Thoracic aorta (tissue), 2 donors: ENCODE measurements at places on chromosomes 11 and 22. TPM values are rescaled to one million over a fixed set of nuclear protein-coding genes. Genes with fewer than 3 reads are reported as not detected.
A peak's percentile ranks its signal among the peaks of the same experiment; 100 is the strongest.

Gene P2RX6
- 0.81 TPM for total RNA-seq

Gene PRSS23
- 253 TPM for total RNA-seq

Gene MOGAT2
- not detected for total RNA-seq

Gene TMEM179B
- 45.6 TPM for total RNA-seq

Gene STX3
- total RNA-seq: 32.2 TPM

Gene PNPLA5
- not detected for total RNA-seq

Gene SLC6A5
- not detected for total RNA-seq

Gene MMP27
- total RNA-seq: not detected

Gene LINC01488
- total RNA-seq: not detected

Gene OR8G1
- total RNA-seq: not detected

Gene PRRG4
- 5.1 TPM for total RNA-seq

Gene TSPAN18
- total RNA-seq: 2.0 TPM

Gene OR4X1
- not detected for total RNA-seq

Gene SLCO2B1
- 107 TPM for total RNA-seq

GRCh38 chr22:38966942-38967341, 9.5 kb downstream of the APOBEC3A start:
- no peaks in the 10 kb centered on the region for H3K36me3 ChIP-seq
- no peak overlapping the region for H3K27ac ChIP-seq
- no peak for DNase-seq
- no peaks in the 10 kb centered on the region for H3K4me1 ChIP-seq
- H3K4me3 ChIP-seq: no peak overlapping the region

DNA sequence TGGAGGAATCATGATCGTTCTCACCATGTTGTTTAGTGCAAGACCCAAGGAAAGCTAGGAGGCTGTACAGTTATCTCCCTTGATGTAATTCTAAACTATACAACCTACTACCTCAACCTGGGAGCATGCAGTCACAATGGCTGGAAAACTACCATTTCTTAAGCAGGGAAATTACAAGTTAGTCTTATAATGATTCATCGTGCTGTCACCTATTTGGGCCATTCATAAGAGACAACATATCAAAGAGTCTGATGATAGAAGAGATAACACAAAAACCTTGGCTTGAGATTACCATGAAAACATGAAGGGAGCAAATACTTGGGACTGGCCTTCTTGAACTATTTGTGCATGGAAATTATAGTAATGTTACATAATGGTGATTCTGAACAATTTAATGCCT, 30.5 kb upstream of the BLID start:
- no peaks in the 10 kb centered on the region for H3K36me3 ChIP-seq
- H3K27me3 ChIP-seq: no peaks in the 10 kb centered on the region
- DNase-seq: no peak
- no peak overlapping the region for H3K27ac ChIP-seq
- H3K4me3 ChIP-seq: no peak overlapping the region

- H3K27me3 ChIP-seq: no peaks in the 10 kb centered on the region
- no peak overlapping the region for H3K4me3 ChIP-seq
- H3K4me1 ChIP-seq: no peaks in the 10 kb centered on the region
- no peak for DNase-seq
- H3K36me3 ChIP-seq: peaks cover 40% of the 10 kb centered on the region
Observed at GRCh38 chr11:63951779-63952536, 13.2 kb downstream of the NAA40 start.

GRCh38 chr22:25403811-25404471, 160.5 kb upstream of the GRK3 start:
- H3K36me3 ChIP-seq: no peaks in the 10 kb centered on the region
- peaks cover 22% of the 10 kb centered on the region for H3K4me1 ChIP-seq
- H3K4me3 ChIP-seq: peak overlapping the region; percentile 76

- H3K27me3 ChIP-seq: no peaks in the 10 kb centered on the region
- H3K27ac ChIP-seq: no peak overlapping the region
- no peak overlapping the region for H3K4me3 ChIP-seq
- peaks cover 31% of the 10 kb centered on the region for H3K4me1 ChIP-seq
- DNase-seq: no peak
- H3K36me3 ChIP-seq: no peaks in the 10 kb centered on the region
Observed at GRCh38 chr22:23149743-23150238, 4.5 kb downstream of the RAB36 start.

GRCh38 chr11:76162336-76163288, 43.7 kb downstream of the WNT11 start:
- no peaks in the 10 kb centered on the region for H3K27me3 ChIP-seq
- no peak for DNase-seq
- no peak overlapping the region for H3K27ac ChIP-seq
- peaks cover 7% of the 10 kb centered on the region for H3K4me1 ChIP-seq

GRCh38 chr11:95067841-95068219, 1.1 kb downstream of the SRSF8 start:
- DNase-seq: no peak
- H3K27me3 ChIP-seq: no peaks in the 10 kb centered on the region
- peak overlapping the region; percentile 99 for H3K27ac ChIP-seq
- peaks cover 19% of the 10 kb centered on the region for H3K4me1 ChIP-seq
- H3K4me3 ChIP-seq: peak overlapping the region; percentile 83

- H3K36me3 ChIP-seq: no peaks in the 10 kb centered on the region
- H3K27me3 ChIP-seq: no peaks in the 10 kb centered on the region
- H3K4me3 ChIP-seq: peak overlapping the region; percentile 45
Observed at GRCh38 chr11:130782361-130783222, 133.7 kb downstream of the SNX19 start.

DNA sequence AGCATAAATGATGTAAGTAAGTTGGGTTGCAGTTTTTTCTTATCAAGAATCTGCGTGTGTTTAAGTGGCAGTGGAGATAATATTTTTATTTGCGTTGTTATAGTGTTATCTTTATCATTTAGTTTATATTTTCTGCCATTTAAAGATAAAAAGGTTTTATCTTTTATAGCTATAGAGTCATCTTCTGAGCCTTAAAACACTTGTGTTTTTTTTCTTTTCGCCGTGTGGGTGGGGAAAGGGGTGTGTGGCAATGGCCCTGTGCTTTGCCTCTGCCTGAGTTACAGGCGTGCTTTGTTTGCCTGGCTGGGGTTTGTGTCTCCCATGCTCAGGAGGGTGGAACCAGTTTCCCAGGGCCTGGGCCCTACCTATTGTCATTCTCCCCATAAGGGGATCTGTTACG, 16.2 kb downstream of the ARHGEF12 start:
- peaks cover 19% of the 10 kb centered on the region for H3K4me1 ChIP-seq
- DNase-seq: no peak

DNA sequence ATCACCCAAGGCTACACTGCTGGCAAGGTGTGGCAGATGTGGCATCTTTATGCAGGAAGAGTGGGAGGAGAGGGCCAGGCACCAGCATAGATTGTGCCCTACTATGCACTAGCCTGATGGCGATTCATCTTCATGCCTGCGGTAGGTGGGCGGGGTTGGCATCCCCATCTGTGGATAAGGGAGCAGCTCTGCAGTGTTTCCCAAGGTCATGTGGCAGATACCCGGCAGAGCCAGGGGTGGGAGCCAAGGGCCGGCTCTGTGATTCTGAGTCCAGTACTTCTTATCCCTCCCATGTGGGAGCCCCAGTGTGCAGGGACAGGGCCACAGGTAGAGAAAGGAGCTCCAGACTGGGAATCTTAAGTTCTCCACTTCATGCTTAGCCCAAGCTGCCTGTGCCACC, 20.0 kb downstream of the CD82 start:
- H3K27me3 ChIP-seq: no peaks in the 10 kb centered on the region
- no peak overlapping the region for H3K4me3 ChIP-seq
- DNase-seq: no peak
- H3K4me1 ChIP-seq: peaks cover 19% of the 10 kb centered on the region
- peak overlapping the region; percentile 19 for H3K27ac ChIP-seq

- H3K27ac ChIP-seq: no peak overlapping the region
- no peaks in the 10 kb centered on the region for H3K27me3 ChIP-seq
- no peak for DNase-seq
- no peaks in the 10 kb centered on the region for H3K36me3 ChIP-seq
- H3K4me1 ChIP-seq: no peaks in the 10 kb centered on the region
Observed at GRCh38 chr22:50739279-50739691, 1.3 kb downstream of the ACR start.

GRCh38 chr22:46116491-46116958, 33.8 kb upstream of the PPARA start:
- H3K4me3 ChIP-seq: no peak overlapping the region
- H3K27me3 ChIP-seq: no peaks in the 10 kb centered on the region
- H3K4me1 ChIP-seq: peaks cover 47% of the 10 kb centered on the region

DNA sequence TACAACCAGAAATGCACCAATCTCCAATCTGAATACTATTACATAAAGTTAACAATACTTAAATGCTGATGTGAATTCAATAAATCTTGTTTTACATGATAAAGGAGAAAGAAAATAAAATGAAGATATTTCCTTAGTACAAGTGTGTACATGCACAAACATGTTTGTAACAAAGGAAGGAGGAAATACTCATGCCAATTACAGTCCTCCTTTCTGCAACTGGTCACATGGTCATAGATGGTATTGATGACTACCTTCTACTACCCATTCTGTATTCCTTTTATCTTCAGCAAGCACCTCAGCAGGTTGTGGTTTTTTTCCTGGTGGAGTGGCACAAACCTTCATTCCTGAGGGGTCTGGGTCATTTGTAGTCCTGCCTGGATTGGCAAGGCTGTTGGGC, 214.2 kb upstream of the GUCY1A2 start:
- H3K4me1 ChIP-seq: no peaks in the 10 kb centered on the region
- DNase-seq: no peak
- no peaks in the 10 kb centered on the region for H3K27me3 ChIP-seq
- no peak overlapping the region for H3K4me3 ChIP-seq
- H3K27ac ChIP-seq: no peak overlapping the region
- no peaks in the 10 kb centered on the region for H3K36me3 ChIP-seq

GRCh38 chr11:45752106-45752505, 52.8 kb upstream of the SLC35C1 start:
- H3K4me3 ChIP-seq: no peak overlapping the region
- DNase-seq: no peak
- no peaks in the 10 kb centered on the region for H3K27me3 ChIP-seq
- no peak overlapping the region for H3K27ac ChIP-seq

GRCh38 chr11:7088921-7089320, at the start of gene RBMXL2:
Gene RBMXL2 (plus strand): TSS chr11:7088998. CDS start chr11:7089121, 123 bp downstream.
- no peak for DNase-seq

GRCh38 chr11:12246147-12246546, 131.2 kb upstream of the PARVA start:
- H3K27ac ChIP-seq: peak overlapping the region; percentile 82
- peaks cover 46% of the 10 kb centered on the region for H3K4me1 ChIP-seq
- no peak overlapping the region for H3K4me3 ChIP-seq

GRCh38 chr11:76256448-76256847, 50.1 kb upstream of the WNT11 start:
- no peaks in the 10 kb centered on the region for H3K4me1 ChIP-seq
- no peak for DNase-seq
- no peaks in the 10 kb centered on the region for H3K36me3 ChIP-seq

- no peak for DNase-seq
- H3K27ac ChIP-seq: no peak overlapping the region
Observed at GRCh38 chr11:21511835-21512440, 680.9 kb upstream of the ANO5 start.

- no peaks in the 10 kb centered on the region for H3K27me3 ChIP-seq
- DNase-seq: no peak
- H3K27ac ChIP-seq: no peak overlapping the region
- H3K4me3 ChIP-seq: no peak overlapping the region
- no peaks in the 10 kb centered on the region for H3K36me3 ChIP-seq
Observed at GRCh38 chr11:65065851-65066250, 7.5 kb upstream of the NAALADL1 start.

DNA sequence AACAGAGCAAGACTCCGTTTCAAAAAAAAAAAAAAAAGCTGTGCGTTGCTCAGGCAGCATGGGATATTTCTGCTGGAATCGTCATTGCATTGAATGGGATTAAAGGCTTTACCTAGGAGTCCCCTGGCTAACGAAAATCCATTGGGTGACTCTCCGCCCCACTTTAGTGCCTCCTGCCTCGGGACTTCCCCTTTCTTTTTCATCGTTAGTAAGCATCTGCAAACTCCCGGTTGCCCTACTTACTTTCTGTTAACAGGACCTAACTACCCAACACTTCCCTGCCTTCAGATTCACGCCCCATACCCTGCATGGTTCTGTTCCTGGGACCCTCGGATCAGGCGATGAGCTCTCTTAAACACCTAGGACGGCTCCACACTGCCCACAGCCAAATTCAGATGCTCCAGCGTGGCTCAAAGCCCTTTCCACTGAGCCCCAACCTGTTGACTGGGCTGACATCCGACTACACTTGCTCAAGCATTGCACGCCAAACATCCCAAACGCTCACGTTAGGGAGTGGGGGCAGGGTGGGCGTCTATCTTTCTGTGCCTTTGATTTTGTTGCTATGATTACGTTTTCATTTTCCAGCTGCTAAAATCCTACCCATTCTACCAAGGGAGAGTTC, 143.8 kb downstream of the ST3GAL4 start:
- H3K4me3 ChIP-seq: no peak overlapping the region
- H3K27me3 ChIP-seq: no peaks in the 10 kb centered on the region
- H3K27ac ChIP-seq: no peak overlapping the region

DNA sequence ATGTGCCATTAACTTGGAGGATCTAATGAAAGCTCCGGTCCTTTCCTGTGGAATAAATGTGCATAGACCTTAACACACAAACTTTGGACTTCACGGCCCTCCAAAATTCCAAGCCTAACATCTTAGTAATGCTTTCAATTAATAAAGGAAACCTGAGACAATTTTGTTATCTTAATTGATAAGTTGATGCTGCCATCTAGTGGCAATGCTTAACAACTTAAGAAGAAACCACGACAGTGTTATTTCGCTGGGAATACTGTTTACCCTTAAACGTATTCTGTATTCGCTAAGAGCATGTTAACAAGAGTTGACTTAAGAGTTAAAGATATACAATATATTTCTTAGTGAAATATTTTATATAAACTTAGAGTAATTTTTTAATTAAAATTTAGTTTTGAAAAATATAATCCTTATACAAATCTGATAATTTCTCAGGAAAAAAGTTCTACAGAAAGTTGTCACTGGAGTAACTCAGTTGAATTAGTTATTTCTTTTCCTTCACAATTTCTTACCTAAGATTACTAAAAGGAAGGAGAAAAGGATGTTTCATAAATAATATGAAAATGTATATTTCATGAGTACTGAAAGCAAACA, 35.0 kb upstream of the OR9G4 start:
- no peaks in the 10 kb centered on the region for H3K27me3 ChIP-seq
- no peaks in the 10 kb centered on the region for H3K36me3 ChIP-seq
- no peak for DNase-seq
- H3K4me3 ChIP-seq: peak overlapping the region; percentile 59
- no peaks in the 10 kb centered on the region for H3K4me1 ChIP-seq

- peak; percentile 28 for DNase-seq
- H3K4me1 ChIP-seq: peaks cover 60% of the 10 kb centered on the region
- H3K27me3 ChIP-seq: no peaks in the 10 kb centered on the region
- H3K36me3 ChIP-seq: no peaks in the 10 kb centered on the region
- H3K27ac ChIP-seq: peak overlapping the region; percentile 88
Observed at GRCh38 chr11:12693479-12694182, 19.4 kb downstream of the TEAD1 start.
